ENCODE measurements at places on chromosomes 2 and 18.

GRCh38 chr2:74297391-74297790 is 45.8 kb downstream of the SLC4A5 start:
- DNase-seq = no peak

DNA sequence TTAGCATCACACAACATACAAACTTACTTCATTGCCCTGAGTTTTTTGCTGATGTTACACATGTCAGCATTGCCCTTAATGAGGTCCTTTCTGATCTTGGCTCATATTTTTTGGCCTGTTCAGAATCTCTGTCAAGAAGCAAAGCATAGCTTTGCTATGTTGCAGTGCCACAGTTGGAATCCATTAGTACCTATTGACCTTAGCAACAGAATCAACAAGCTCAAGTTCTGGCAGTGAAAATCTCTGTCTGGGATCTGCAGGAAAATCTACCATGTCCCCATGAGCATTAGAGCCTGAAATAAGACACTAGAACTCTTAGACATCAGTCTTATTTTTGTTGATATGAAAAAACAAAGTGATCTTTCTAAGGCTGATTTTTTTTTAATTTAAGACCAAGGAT is 105.6 kb upstream of the FHL2 start:
- no peak for DNase-seq

DNA sequence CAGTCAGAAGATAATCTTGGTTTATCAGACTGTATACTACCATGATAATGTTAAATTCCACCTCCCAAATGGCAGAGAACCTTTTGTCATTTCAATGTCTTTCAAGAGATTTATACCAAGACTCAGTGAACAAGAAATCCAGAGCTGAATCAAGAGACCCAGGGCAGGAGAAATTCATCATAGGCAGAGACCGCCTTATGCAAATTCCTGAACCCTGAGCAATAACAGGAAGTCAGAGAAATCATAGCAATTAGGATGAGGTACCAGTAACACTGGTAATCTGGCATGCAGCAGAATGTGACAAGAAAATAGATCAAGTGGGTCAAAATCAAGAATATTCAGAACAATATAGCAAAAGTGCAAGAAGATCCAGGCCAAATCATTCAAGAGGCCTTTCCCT is 412.4 kb upstream of the LRATD1 start:
- no peak for DNase-seq

GRCh38 chr18:60060026-60060425 is 160.2 kb downstream of the PMAIP1 start:
- DNase-seq = no peak

DNA sequence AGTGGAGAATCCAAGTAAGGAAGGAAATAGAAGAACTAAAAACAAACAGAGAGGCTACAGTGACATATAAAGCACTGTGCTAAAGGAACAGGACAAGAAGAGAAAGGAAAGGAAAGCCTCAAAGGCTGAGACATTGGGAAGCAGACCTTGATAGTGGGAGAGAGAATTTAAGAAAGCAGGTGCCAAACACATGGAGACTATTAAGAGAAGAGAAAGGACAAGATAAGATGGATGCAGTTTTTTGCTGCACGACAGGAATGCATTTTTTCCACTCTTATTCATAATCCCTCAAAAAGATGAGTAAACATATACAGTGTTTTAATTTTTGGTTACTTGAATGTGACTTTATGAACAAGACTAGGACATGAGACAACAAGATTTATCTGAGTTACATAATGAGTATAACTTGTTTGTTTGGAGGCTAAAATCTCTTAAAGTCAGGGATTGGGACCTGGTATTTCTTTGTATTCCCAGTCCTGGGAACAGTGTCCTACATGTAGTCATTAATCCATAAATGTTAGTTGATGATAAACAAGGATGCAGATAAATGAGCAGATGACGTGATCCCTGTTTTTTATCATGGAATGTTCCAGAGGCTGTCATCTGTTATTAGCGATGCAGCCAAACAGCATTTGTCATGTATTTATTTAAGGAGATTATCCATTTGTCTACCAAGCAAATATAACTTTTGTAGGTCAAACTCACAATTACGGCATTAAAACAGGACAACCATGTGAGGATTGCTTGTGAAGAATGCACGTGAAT is 141.7 kb downstream of the DNER start:
- no peak for DNase-seq

DNA sequence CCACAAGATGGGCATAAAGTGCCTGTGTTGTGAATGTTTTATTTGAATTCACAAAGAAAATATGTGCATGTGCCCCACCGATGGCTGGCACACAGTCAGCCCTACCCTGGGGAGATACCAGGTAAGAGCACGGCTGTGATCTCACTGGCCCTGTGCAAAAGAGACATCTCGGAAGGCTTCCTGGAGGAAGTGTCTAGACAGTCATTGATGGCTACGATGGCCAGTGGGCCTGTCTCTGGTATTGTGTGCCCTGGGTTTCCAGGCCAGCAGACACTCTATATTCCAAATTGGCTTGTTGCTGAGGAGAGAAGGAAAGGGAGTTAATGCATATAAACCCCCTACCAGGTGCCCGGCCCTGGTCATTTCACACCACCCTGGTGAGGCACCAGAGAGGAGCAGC is 211.7 kb downstream of the GLI2 start:
- no peak for DNase-seq

DNA sequence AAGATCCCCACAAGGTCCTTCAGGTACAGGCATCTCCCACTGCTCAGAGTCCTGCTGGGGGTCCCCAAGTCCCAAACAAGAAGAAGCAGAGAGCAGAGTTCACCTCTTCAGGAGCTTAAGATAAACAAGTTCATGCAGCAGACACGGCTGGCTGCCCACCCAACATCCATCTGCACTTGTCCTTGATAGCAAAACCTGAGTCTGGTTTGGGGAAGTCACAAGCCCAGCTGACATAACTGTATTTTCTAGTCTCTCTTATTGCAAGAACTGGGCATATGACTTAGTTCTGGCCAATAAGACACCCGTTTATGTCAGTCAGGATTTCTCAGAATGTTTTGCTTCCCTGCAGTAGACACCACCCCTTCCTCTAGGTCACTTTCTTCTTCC is 31.8 kb downstream of the AFF3 start:
- no peak for DNase-seq

DNA sequence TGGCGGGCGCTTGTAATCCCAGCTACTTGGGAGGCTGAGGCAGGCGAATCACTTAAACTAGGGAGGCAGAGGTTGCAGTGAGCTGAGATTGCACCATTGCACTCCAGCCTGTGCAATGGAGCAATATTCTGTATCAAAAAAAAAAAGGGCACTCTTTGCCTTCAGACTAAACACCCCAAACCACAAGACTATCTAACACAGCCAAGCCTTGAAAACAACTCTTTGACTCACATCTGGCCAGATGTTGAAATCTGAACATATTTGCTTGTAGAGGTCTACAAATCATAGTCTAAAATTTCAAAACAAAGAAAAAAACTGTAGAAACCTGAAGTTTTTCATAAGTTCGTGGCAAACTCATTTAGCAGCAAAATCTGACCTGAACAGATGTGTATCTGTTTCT is 94.9 kb downstream of the FAM161A start:
- DNase-seq = no peak

DNA sequence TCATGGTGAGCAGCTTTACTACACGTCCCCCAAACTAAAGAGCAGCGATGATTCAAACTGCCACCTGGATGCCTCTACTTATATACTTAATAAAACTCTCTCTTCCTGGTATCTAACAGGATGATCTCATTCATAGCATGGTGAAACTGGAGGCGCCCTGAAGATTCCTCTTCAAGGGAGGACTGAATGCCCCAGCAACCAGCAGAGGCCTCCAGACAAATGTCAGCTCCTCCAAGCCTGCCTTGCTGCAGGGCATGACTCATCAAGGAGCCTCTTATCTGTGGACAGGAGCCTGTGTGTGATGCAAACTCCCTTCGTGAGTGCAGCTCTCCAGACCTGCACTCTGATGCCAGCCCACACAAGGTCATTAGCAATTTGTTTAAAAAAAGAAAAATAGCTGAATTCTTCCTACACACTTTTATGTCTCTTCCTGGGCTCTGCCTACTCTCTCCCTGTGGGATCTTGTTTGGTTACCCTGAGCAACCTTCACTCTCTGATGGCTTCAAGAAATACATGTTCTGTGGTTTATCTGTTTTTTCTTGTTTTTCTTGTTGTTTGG is 30.2 kb downstream of the LONRF2 start:
- DNase-seq = peak; percentile 11

GRCh38 chr2:141411419-141411818 is 719.4 kb downstream of the LRP1B start:
- DNase-seq = no peak
